Activated T-helper 1 cell treated with anti-CD3 and anti-CD28 coated beads, Interleukin-12 subunit alpha, Interleukin-12 subunit beta, Interleukin-2, Interleukin-4 antibody, amounts not matched to agents 30 ng/mL and 10 ng/mL and 1 ng/mL, durations not matched to agents 14 hours and 24 hours and 36 hours (primary cell): ENCODE measurements at places on chromosomes 3 and 15.

GRCh38 chr15:36506733-36507356 lies 72.6 kb upstream of the CDIN1 start:
- DNase-seq, result no peak

DNA sequence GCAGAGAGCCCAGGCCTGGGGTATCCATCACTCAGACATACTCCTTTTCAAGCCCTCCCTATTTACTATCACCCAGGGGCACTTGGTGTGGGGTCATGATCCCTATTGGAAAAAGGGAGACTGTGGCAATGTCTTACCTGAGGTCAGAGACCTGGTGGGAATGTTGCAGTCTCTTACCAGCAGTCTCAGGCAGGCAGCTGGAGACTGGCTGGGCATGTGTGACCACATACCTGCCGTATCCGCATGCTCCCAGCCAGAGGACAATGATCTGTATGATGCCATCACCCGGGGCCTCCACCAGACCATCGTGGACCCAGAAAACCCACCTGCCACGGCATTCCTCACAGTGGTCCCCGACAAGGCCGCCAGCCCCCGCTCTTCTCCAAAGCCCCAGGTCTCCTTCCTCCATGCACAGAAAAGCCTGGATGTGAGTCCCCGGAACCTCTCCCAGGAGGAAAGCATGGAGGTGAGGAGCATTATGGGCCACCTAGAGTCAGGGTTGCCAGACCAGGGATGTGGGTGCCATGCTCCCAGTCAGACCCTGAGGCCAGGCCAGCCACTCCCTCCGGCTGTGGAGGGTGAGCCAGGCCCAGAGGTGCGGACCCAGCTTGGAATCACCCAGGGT lies 5.9 kb downstream of the SH2D7 start:
- DNase-seq, result no peak

- no peak for DNase-seq
Measured at GRCh38 chr15:38461066-38461833, 7.3 kb downstream of the FAM98B start.

- no peak for DNase-seq
Measured at GRCh38 chr3:181717549-181718171, 5.9 kb downstream of the SOX2 start.

DNA sequence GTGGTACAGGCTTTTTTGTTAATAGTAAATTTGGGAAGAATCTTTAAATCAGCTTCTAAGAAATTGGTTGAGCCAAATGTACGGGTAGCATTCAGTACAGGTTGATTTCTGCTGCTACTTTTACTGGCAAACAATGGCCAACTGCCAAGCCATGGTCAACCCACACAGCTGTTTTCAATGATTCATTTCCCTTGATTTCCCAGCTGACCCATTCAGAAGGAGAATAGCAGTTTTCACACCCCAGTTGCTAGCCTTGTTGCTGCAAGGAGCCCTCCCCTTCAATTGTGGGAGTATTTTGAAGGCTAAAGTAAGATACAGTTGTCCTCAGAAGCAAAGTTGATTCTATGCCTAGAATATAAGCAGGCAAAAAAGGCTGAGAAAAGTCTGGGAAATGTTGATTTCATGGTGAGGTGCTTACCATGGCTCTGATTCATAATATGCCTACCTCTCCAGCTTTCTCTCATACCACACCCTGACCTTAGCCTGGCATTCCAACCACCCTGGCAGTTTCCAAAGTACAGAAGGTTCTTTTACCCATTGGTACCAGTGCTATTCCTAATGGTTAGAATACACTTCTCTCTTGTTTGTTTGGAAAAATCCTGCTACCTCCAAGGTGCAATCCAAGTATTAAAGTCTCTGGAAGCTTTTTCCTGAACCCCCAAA lies 320.3 kb upstream of the TGFBR2 start:
- DNase-seq, result no peak

DNA sequence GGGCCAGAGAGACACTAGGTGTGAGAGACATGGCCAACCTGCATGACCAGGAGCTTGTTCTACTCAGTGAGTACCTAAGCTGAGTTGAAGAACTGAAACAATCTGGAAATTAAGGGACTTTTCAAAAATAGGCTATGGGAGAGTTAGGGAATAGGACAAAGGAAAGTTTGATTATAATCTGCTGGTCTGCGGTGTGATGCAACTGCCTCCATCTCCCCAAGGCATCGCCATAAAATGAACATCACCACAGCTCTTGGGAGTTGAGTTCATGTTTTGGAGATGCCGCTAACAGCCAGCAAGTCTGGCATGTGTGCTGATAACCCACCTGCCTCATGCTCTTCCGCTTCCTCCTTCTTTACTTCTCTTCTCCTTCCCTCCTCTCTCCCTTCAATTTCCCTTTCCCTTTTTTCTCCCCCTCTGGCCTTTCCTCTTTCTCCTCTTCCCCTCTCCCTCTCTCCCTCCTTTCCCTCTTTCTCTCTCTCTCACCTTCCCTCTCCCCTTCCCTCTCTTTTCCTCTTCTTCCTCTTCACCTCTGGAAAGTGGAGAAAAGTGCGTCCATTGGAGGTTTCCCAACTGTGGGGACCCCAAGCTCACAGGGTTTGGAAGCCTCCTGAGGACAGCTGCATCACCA lies 39.1 kb upstream of the GLCE start:
- no peak for DNase-seq

DNA sequence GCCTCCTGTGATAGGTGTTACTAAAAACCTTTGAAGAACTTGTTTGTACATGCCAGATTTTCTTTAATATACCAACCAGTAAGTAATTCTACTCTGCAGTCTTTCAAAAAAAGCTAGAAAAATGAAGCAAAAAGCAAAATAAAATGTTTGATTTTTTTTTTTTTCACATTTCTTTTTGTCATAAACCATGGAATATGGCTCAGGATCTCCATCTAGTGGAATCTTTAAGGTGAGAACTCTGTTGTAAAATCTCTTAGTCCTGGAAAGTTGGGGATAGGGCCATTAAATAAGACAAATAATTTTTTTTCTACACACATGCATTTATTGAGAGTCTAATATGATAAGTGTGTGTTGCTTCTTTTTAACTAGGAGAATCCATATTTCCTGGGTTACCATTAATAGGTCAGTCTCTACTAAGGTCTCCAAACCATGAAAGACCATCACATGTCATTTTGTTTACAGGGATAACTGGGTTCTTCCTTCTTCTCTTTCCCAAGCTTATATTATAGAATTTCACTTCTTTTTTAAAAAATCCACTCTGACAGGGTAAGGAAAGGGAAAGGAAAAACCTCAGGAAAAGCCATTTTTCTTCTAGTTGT lies 84.6 kb downstream of the SLC9A9 start:
- no peak for DNase-seq

- no peak for DNase-seq
Measured at GRCh38 chr3:67000009-67000408, 1.9 kb downstream of the KBTBD8 start.

GRCh38 chr15:78750566-78750965 lies 60.7 kb downstream of the ADAMTS7 start:
- DNase-seq, result no peak

GRCh38 chr3:171838218-171838720 lies 4.9 kb upstream of the TMEM212 start:
- no peak for DNase-seq

- DNase-seq, result no peak
Measured at GRCh38 chr3:117052395-117052794, 342.8 kb downstream of the TUSC7 start.

- no peak for DNase-seq
Measured at GRCh38 chr3:188789251-188789650, 382.5 kb upstream of the TPRG1 start.

DNA sequence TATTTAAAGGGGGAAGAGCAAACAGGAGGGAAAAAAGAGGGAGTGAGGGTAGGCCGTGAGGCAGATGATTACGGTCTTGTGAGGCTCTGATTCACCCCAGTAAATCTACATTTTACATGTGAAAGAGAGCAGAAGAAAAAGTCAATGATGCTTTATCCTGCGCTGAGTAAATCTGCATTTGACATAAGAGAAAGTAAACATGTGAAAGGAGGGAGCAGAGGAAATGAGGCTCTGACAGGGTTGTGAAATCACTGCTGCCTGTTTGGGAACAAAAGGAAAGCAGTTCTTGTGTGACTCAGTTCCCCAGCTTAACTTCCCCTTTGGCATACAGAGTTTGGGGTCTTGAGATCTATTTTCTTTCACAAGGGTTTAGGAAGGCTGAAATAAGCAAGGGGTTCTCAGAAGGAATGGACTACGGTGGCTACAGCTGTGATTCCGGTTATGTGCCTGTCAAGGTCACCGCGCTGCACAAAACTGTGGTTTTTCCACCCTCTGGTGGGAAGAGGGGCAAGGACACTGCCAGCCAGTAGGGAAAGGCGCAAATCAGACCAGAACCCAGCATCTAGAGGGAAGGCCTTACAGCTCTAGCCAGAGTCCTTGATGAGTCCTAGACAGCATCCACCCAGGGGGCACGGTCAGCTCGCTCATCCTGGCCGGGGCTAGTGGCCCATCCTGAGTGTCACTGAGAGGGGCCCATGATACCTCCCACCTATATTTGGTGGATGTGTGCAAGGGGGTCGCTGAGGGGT lies 18.9 kb upstream of the HCN4 start:
- no peak for DNase-seq

GRCh38 chr3:52714335-52715302 lies 8.7 kb downstream of the SPCS1 start:
- no peak for DNase-seq

DNA sequence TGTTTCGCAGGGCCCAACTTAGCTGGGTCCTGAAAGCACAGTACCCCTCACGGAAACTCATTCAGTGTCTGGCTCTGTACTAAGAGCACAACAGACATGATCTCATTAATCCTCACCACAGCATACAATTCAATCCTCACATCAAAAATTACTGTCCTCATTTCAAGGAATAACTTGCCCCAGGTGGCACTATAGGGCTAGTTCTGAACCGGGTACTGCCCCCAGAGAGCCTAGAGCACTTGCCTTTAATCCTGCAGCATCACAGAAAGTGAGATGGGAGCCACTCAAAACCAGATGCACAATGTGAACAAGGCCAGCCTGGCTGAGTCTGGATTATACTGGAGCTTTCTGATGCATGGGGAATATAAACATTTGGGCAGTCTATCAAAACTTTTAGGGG lies 122.6 kb downstream of the OSBPL10 start:
- no peak for DNase-seq

- DNase-seq, result no peak
Measured at GRCh38 chr3:197507541-197507940, 48.2 kb downstream of the BDH1 start.

DNA sequence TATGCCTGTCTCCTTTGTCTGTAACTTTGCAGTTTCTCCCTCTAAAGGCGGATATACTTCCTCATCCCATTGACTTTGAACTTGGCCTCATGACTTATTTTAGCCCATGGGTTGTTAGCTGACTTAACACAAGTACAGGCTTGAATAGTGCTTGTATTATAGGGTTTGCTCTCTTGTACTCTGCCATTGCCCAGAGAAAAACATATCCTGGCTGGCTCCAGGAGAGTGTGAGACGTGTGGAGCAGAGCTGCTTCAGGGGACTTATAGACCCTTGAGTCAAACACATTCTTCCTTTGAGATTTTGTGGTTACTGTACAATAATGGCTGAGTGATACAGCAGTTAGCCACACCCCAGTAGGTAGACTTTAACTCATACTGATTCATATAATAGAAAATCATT lies 124.0 kb downstream of the RAP2B start:
- DNase-seq, result no peak

DNA sequence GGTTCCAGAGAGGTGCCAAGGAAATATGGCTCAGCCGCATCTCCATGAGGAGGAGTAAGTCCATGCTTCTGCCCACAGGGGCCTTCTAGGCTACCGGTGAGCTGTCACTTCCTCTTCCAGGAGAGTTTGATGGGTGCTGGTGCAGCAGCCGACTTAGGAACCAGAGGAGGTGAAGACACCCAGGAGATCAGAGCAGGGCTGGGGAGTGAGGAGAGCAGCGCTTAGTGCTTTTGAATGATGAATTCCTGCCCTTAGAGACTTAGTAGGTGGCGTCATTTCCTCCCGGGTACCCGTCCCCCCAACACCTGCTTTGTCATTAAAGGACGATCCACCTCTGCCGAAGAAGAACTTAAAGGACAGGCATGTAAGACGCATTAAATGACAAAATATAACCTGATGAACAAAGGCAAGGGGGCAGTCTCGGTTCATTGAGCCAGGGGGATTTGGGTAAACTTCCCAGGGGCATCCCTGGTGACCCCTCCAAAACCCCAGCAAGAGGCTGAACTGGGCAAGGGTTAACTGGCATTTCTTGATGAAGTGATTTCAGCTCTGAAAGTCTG lies 67.6 kb downstream of the HES1 start:
- DNase-seq, result peak; percentile 18

GRCh38 chr3:53545310-53545995 lies 51.0 kb downstream of the CACNA1D start:
- DNase-seq, result no peak

- peak; percentile 6 for DNase-seq
Measured at GRCh38 chr3:151468284-151468917, 7.5 kb upstream of the IGSF10 start.

DNA sequence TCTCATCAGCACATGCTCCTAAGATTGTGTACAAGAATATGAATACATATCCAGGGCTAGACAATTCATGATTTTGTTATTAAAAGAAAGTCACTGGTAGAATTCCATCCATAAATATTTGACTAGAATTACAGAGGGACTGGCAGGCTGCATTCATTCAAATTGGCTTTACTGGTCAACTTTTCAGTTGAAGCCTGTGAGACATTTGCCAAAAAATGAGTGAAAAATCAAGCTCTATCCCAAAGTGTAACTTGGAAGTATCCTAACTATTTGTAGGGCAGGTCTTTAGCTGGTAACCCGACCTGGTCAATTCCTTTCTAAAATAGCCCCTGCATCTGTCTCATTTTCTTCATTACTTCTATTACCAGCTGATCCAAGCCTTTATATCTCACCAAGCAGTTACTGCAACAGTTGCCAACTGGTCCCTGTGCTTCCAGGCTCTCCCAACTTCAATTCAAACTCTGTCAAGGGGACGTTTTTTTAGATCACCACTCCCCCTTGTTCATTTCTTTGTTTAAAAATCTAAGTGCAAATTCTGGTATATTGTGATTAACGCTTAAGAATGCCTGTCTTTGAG lies 173.1 kb upstream of the TBL1XR1 start:
- DNase-seq, result no peak

- DNase-seq, result no peak
Measured at GRCh38 chr3:80334534-80334933, 566.7 kb upstream of the ROBO1 start.

- no peak for DNase-seq
Measured at GRCh38 chr3:196708467-196708866, 3.6 kb downstream of the CEP19 start.

DNA sequence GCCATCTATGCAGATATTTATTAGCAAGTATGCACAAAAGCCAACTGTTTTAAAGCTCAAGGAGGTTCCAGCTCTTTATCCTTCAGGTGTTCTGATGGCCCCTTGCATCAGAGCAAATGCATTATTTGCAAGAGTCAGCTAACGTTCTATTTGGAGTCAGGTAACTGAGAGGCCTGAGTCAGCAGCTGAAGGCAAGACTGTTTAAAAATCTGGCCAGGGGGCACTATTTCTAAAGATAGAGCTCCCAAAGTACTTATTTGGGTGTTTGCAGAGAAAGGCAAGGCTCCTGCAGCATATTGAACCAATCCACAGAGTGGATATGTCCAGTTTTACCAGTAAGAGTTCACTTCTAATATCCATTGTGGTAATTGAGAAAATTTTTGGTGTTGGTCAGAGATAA lies 146.1 kb downstream of the LRTM1 start:
- no peak for DNase-seq
